ENCODE measurements at places on chromosomes 5 and 9. TPM values are rescaled to one million over a fixed set of nuclear protein-coding genes. Genes with fewer than 3 reads are reported as not detected.

Gene SH3PXD2B
- 32.6 TPM for polyA plus RNA-seq

Gene NUTM2F
- polyA plus RNA-seq, result not detected

Gene SMIM33
- 0.03 TPM for polyA plus RNA-seq

Gene CCNH
- polyA plus RNA-seq, result 51.4 TPM

Gene GPR150
- polyA plus RNA-seq, result not detected

Gene PCDHA5
- polyA plus RNA-seq, result 0.06 TPM

Gene PTGER4
- polyA plus RNA-seq, result 11.0 TPM

Gene IL9
- not detected for polyA plus RNA-seq

Gene GZMA
- polyA plus RNA-seq, result 0.52 TPM

Measured in left renal cortex interstitium (tissue), 4 donors.